ENCODE measurements at places on chromosomes 5 and 9.

- DNase-seq: no peak
Observed at GRCh38 chr5:164651546-164652275, 1146.3 kb downstream of the MAT2B start.

DNA sequence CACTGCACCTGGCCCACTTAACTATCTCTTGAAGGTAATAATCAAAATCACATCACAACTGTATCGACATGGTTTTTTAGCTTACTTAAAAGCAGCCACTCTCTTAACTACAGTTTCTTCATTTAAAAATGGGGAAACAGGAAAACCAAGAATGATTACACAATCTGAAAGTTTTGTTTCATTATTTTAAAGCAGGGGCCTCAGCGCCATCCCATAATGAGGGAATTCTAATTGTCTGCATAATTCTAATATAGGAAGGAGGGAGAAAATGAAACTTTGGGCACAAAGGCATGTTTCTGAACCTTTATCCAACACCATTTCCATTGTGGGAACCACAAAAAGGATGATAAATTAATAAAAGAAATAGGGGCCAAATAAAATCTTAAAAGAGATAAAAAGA, 7.6 kb downstream of the HACD4 start:
- DNase-seq: no peak

DNA sequence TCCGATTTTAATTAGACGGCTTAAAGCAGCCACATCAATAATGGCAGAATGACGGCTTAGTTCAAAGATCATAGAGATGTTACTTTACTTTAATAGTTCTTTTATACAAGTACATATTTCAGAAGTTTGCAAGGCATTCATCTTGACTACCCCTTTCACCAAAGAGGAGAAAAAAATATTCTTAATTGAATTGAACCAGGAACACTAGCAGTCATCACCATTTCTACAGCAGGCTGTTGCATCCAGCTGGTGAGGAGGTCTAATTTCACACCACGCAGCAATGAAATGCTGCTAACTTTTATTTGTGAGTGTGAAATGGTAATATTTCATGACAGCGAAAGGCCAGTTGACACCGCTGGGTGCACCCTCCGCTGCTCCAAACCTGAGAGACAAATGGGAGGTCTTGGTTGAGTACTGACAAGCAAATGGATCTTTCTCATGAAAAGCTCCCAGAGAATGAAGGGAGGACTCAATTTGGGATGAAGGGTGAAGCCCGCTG, 322.2 kb downstream of the GLIS3 start:
- DNase-seq: no peak

DNA sequence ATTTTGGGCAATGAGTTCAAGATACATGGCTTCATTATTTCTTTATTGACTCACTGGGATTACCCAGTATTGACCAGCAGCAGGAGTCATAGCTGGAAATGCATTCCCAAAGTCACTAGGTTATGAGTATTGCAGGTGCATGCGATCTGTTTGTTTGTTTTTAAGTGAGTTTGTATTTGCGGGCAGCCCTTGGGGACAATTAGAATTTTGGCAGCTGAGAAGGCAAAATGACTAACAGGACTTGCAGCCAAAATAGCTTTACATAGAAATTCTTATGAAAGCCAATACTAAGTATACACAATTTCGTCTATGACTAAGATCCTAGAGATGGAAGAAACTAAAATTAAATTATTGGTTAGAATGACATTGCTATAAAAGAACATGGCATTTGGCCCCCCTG, 18.1 kb upstream of the RGMB start:
- DNase-seq: no peak

DNA sequence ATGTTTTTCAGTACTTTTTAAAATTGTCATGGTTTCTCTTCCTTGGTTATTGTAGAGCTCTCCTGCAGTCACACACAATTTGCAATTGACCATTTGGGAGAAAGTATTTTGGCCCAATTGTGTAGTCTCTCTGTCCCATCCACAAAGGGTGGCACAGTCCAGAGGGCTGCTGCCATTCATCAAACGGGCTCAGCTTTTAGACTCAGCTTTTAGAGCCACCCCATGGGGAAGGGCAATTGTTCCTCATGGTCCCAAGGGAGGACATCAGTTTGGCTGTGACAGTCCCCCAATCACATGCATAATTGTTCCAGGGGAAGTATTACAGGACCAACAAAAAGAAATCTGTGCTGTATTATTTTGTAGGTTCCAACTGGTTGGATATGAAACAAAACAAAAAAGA, 207.6 kb downstream of the ZNF462 start:
- no peak for DNase-seq

- no peak for DNase-seq
Observed at GRCh38 chr5:180109920-180110319, 38.4 kb upstream of the RNF130 start.

DNA sequence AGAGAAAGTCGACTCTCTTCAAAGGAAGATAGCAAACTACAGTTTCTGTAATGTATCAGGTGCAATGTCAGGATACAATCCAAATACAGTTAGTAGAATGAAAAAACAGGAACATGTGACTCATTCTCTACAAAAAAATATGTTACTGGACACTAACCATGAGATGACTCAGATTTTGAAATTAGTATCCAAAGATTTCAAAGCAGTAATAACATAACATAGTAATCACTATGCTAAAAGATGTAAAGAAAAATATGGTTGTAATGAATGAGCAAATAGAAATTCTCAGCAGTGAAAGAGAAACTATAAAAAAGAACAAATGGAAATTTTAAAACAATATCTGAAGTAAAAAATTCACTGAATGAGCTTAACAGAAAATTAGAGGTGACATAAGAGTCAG, 42.3 kb downstream of the SHOC1 start:
- no peak for DNase-seq

DNA sequence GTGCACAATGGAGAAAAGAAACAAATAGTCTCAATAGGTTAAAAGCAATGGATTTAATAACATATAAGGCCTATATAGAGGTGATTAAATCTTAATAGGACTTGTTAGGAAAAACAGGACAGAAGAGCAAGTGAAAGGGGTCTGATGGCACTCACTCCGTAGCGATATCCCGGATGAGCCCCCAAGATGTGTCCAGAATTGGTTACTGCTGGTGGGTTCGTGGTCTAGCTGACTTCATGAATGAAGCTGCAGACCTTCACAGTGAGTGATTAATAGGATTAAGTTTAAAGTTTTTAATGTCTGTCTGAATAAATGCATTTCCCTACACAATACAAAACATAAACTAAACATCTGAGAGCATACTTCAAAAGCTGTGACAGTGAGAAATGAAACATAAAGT, 110.4 kb upstream of the FAM174A start:
- DNase-seq: no peak

DNA sequence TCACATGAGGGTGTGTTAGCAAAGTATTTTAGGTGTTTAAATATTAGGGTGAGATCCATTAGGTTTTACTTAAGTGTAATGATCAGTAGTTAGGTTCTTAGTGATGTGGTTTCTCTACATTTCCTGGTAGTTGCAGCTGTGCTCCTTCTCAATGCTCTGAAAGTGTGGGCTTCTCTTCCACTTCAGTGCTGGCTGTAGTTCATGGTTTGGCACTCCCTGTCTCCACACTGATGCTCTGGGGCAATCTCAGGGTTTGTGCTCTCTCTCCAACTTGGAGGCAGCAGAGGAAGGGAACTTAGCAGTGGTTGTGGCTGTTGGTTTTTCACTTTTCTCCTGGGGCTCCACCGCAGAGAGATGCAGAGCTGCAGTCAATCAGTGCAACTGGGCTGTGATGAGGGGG, 507.5 kb downstream of the TMEM232 start:
- no peak for DNase-seq

DNA sequence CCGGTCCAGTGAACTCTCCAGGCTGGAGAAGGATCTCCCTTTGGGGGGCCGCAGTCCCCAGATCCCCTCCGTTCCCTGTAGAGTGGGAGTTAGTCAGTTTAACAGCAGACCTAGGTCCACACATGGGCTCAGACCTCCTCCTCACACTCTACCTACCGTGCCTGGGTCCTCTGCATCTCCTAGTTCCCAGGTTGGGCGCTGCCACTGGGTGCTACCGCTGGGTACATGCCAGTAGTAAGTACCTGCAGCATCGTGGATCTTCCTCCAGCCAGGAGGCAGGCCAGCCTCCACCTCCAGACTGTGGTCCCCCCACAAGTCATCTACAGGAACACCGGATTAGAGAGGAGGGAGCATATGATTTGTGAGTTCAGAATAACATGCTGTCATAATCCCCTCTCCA, 802 bp downstream of the APBB3 start:
- DNase-seq: no peak

GRCh38 chr9:37920471-37921167, 16.7 kb upstream of the SLC25A51 start:
- DNase-seq: no peak

GRCh38 chr5:139652788-139653241, 4.7 kb downstream of the CXXC5 start:
- DNase-seq: no peak

DNA sequence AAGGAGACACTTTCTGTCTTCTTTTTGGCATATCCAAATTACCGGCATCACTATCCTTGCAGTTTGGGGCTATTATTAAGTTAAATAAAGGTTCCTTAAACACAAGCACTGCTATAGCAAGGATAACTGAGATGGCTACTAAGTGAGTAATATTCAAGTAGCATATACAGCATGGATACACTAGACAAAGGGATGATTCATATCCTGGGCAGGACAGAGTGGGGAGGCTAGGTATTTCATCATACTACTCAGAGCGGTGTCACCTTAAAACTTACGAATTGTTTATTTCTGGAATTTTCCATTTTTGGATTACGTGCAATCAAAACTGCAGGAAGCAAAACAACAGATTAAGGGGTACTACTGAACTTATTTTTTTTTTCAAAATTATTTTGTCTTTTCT, 54.1 kb downstream of the FER start:
- DNase-seq: no peak

GRCh38 chr9:18743971-18744370, 270.0 kb downstream of the ADAMTSL1 start:
- DNase-seq: no peak

- no peak for DNase-seq
Observed at GRCh38 chr5:140262839-140263238, 40.1 kb downstream of the PFDN1 start.

DNA sequence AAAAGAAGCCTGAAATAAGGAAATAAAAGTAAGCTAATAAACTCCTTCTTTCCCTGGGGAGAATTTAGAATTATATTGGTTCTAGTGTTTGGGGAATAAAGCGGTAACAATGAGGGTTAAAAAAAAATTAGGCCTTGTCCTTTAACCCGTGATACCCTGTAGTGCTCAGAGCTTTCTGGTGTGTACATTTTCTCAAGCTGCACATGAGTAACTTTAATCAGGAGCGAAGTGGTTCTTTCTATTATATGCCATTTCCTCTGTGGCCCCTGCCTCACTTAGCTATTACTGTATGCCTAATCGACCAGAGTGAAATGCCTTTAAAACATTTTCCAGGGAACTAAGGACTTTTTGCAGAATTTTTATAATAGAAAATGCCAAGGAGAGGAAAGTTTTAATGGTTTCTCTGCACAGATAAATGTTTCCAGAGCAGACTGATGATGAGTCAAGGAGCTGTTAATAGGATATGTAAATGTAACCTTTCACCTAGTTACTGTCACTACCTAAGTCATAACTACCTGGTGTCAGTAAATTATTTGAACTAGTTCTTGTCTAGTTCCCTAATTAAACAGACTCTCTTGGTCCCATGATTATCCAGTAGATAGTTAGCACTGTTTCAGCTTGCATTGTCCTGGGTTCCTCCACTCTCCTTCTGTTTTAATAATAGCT, 7.6 kb downstream of the PAM start:
- no peak for DNase-seq

GRCh38 chr5:131679911-131680310, 44.9 kb upstream of the RAPGEF6 start:
- no peak for DNase-seq

DNA sequence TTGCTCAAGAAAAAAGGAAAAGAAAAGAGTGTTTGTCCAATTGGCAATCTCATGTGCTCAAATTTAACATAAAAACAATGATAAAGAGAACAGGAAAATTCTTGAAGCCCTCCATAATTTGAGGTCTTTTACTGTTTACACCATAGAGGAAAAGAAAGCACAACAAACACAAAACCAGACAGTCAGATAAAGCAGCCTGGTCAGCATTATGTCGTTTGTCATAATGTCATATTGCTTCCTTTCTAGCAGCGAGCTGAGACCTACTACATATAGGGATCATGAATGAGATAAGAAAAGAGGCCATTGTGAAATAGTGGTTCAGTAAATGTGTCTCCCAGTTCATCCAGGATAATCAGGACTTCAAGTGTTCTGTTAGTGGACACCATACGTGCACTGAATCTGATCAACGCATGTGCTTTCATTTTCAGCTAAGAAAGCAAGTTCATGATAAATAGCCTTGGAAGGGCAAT, 64.7 kb upstream of the SELENOP start:
- peak; percentile 48 for DNase-seq

- DNase-seq: no peak
Observed at GRCh38 chr5:138538943-138539627, 4.0 kb downstream of the ETF1 start.

GRCh38 chr9:78783743-78784142, 486.8 kb downstream of the PSAT1 start:
- no peak for DNase-seq

DNA sequence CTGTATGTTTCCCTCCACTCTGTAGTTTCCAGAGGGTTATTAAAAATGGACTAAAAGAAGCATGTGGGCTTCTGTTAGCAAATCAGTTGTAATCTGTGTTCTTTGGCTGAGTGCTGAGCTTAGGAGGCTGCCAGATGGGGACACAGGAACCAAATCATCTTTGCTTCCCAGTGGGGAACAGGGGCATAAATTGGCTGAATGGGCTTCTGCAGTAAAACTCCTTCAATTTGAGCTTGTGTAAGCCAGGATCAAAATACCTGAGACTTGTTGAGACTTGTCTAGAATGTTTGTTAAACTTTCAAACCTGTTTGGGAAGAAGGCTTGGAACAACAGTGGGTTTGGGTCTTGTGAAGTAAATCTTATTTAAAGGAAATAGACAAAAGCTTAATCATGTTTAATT, 32.2 kb upstream of the TNFAIP8 start:
- DNase-seq: no peak

All from midbrain (tissue), 1 donor.